ENCODE measurements at places on chromosomes 5 and 9.
A peak's percentile ranks its signal among the peaks of the same experiment; 100 is the strongest.

GRCh38 chr9:75226403-75227139 lies 138.3 kb downstream of the OSTF1 start:
- no peak for DNase-seq

- DNase-seq = no peak
These were observed 58.7 kb upstream of the NFIB start for GRCh38 chr9:14372437-14373335.

DNA sequence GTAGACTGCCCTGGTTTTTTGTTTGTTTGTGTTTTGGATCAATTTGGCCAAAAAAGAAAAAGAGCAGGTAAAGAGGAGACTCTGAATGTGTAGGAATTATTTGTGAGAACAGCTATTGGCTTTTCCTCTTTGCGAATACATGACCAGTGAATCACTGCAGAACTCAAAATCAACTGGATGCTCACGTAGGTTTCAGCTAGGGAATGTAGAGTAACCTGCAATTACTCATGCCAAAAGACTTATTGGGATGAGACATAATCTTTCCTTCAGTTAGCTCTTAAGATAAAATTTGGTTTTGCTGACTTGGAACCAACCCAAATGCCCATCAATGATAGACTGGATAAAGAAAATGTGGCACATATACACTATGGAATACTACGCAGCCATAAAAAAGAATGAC lies 348.0 kb downstream of the NPR3 start:
- no peak for DNase-seq

DNA sequence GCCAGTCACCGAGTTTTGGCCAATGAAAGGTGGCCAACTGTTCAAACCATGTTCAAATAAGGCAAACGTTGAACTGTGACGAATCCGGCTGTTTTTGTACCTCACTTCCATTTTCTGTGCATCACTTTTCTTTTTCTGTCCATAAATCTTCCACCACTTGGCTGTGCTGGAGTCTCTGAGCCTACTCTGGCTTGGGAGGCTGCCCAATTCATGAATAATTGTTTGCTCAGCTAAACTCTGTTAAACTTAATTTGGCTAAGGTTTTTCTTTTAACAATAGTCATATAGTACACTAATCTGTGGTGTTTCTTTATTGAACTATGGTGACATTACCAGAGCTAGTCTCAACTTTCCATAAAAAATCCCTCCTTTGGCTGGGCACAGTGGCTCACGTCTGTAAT lies 11.3 kb downstream of the NIM1K start:
- no peak for DNase-seq

GRCh38 chr5:172370648-172371545 lies 83.4 kb downstream of the SH3PXD2B start:
- DNase-seq = peak; percentile 36

- DNase-seq = no peak
These were observed 169.3 kb upstream of the RAI14 start for GRCh38 chr5:34486849-34487158.

- DNase-seq = no peak
These were observed 10.4 kb downstream of the ZNF618 start for GRCh38 chr9:113886466-113886865.

DNA sequence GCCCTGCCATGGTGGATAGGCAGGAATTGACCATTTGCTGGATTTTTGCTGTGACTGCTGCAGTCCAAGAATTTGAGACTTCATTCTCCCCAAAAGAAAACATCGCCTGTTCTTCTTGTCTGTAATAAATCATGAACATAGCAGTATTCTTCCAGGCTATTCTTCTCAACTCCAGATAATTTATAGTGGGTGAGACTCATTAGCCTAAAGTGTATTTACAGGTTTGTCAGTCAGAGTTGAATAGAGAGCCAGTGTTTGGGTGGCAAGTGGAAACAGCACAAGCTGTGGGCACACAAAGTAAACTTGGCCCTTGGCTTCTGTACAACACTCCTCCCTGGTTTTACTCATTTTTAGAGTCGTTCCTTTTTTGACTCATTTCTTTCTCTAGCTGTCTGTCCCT lies 128.2 kb upstream of the VCAN start:
- no peak for DNase-seq

DNA sequence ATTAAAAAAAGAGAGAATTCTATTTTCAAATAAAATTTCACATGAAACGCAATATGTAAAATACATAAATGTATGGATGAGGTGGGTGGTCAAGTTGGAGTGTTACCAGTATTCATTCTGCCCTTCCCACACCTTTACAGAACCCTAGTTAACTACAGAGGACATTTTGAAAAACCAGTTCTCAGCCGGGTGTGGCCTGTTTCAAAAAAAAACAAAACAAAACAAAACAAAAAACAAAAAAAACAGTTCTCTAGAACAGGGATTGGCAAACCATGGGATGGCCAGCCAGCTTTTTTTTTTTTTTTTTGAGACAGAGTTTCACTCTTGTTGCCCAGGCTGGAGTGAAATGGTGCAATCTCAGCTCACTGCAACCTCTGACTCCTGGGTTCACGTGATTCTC lies 28.4 kb upstream of the HK3 start:
- DNase-seq = no peak

DNA sequence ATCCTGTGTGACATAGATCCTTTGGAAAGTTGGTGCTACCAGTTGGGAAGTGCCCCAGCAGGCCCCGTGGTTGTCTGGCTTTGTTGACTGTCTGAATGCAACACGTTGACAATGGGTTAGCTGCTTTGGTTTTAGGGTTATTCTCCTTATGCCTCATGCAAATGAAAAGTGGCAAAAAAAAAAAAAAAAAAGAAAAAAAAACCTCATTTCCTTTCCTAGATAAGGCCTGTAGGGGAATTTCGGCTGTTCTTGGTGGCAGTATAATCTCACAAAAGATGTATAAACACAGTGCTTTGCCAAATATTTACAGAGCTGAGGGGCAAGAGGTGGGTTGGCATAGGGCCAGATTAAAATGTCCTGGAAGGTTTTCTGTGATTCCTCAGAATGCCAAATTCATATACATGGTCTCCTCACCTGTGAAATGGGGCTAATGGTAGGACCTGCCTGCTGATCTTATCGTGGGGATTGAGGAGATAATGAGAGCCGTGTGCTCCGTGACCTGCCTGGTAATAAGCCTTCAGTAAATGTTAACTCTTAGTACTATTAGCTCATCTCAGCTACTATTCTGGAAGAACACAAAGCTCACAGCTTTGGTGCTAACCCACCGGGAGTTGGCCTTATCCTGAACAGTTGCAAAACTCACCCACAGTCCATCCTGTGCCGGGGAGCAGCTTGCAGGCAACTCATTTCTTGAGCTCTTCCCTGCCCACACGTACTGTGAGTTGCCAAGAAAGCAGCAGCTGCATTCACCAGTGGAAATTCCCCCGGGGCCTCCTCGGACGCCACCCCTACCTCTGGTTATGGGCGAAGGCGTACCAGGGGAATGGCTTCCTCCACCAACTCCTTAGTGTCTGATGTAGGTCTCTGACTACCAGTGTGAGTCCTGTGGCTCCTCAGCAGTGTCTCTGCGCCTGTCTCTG lies 220.3 kb downstream of the NR3C1 start:
- no peak for DNase-seq

DNA sequence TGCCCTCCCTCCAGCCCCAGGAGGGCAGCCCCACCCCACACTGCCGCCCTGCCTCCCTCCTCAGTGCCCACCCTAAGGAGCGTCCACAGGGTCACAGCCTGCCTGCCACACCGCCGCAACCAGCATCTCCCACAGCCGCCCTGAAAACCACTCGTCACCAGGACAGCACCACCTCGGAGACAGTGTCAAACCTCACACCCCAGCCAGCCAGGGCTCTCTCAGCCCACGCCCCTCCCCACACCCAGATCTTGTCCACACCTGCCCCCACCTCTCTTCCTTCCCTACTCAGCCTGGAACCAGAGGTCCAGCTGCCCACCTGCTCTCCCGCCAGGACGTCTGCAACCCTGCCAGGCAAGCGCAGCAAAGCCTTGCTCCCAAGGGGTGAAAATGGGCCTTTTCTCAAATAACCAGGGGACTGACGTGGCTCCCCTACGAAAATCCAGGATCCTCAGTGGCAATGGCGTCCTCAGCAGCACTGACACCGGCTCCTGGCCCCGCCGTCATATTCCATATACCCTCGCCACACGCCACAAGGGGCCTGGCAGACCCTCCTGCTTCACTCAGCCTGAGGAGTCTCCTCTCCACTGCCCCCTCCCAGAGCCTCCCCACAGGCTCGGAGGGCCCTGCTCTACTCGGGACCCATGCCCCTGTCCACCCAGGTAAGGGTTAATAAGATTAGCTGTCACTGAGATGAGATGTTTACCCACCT lies 71.0 kb upstream of the ADAMTS2 start:
- DNase-seq = no peak

DNA sequence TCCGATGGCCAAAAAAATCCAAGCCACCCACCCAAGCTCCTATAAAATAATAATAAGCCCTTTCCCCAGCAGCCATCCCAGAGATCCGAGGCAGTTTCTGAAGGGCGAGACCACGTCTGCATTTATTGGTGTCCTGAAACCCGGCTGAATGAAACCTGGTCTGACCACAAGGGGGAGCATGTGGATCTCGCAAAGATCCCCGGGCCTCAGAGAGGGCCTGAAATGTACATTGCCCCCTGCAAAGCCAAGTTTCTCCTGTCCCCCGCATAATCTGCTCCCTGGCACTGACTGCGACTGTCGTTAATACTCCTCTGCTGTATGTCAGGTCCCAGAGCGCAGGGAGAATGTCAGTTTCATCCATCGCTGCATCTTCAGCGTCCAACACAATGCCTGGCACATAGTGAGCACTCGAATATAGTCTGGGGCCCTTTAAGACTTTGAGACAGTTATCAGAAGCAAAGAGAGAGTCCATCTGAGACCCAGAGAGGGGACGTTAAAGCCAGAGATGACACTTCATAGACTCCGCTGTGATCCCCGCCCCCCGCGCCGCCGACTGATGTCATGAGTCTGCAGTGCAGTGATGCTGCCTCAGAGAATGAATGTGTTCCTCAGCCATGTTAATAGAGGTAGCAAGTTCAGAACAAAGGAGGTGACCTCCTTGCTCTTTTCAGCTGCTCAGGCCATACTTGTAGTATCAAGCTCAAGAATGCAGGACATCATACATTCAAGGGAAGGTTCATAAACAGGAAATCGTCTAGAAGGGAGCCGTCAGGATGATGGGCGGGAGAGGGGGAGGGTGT lies 74.5 kb upstream of the BARHL1 start:
- DNase-seq = peak; percentile 78

DNA sequence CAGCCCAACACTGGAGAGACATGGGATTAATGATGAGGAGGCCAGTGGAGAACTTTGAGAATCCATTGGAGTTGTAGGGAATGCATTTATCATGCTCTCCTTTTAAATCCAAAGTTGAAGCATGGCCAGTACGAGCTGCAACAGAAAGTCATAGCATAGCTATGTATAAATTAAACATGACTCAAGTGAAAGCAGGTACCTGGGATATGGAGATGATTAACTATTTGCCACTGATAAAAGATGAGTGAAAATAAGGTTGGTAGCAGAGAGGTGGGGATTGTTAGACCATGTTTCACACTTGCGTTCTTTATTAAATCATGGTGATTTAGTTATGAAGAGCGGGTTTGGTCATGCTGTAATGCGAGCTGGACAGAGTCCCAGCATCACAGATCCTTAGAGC lies 189.6 kb downstream of the ARHGEF28 start:
- DNase-seq = no peak

DNA sequence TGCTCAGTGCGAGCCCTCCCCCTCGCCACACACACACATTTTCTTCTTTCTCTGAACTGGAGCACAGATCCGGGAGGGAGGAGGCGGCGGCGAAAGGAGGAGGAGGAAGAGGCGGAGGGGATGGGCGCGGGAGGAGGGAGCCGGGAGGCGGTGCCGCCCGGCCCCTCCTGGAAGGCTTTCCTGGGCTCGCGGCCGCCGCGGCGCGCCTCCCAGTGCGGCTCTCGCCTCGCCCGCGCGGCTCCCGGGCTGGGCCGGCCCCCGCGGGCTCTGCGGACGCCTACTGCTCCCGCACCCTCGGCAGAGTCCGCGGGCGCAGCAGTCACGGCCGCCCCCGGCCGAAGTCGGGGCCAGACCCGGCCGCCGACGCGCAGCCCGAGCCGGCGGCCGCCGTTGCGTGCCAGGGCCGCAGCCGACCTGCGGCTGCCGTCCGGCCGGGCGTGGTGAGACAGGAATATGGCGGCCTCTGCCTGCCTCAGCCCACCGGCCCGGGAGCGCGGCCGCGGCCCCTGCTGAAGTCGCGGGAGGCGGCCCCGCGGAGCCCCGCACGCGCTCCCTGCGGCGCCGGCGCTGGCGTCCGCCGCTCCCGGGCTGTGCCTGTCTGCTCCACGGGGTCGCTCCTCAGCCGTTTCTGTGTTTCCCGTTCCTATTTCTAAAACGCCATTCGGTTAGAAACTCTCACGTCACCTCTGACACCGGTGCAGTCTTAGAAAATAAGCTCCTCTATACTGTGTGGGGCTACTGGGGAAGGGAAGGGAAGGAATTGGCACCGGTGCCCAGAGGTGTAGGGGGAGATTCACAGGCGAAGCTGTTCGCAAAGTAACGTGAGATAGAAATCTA lies 500 bp upstream of the GNAQ start:
- peak; percentile 93 for DNase-seq

DNA sequence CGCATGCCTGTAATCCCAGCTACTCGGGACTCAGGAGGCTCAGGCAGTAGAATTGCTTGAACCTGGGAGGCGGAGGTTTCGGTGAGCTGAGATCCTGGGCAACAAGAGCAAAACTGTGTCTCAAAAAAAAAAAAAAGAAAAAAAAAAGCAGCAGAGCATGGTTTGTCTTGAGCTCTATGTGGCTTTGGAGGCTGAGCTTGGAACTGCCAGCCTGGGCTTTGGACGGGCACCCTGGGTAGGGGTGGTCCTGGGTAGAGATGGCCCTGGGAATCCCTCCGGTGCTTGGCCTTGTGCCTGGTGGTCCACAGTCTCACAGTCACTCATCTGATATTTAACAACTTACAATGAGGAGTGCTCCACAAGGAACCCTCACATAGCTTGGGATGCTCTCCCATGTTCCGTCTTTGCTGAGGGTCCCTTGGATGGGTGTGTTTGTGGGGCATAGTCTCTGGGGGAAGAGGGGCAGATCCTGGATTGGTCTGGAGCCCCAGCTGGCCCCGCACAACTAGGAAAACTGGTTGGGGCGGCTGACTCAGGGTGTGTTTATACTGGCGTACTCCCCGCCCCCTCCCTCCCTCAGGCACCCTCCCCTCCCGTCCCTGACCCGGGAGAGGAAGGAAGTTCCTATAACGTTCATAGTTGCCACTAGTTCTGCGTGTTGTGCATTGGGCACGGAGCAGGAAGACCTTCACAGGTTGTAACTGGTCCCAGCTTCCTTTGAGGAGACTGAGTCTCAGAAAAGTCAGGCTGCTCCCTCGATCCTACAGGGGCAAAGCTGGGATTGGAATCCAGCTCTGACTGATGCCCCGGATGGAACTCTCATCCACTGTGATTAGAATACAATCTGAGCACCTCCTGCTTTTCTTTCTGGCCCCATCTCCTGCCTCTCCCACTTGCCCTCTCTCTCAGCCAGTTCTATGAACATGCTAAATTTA lies 11.2 kb downstream of the IER5L start:
- no peak for DNase-seq
